ENCODE measurements at places on chromosomes 12 and 14.
A peak's percentile ranks its signal among the peaks of the same experiment; 100 is the strongest.

- DNase-seq: no peak
These were observed 4.1 kb downstream of the SLC2A13 start for GRCh38 chr12:40101747-40102146.

- DNase-seq: no peak
These were observed 66.6 kb downstream of the SINHCAF start for GRCh38 chr12:31259136-31259886.

GRCh38 chr12:109535863-109536250, 37.4 kb downstream of the MMAB start:
- no peak for DNase-seq

- no peak for DNase-seq
These were observed 153.5 kb upstream of the USP15 start for GRCh38 chr12:62106547-62107185.

- DNase-seq: peak; percentile 42
These were observed 42.3 kb upstream of the BATF start for GRCh38 chr14:75479770-75480600.

DNA sequence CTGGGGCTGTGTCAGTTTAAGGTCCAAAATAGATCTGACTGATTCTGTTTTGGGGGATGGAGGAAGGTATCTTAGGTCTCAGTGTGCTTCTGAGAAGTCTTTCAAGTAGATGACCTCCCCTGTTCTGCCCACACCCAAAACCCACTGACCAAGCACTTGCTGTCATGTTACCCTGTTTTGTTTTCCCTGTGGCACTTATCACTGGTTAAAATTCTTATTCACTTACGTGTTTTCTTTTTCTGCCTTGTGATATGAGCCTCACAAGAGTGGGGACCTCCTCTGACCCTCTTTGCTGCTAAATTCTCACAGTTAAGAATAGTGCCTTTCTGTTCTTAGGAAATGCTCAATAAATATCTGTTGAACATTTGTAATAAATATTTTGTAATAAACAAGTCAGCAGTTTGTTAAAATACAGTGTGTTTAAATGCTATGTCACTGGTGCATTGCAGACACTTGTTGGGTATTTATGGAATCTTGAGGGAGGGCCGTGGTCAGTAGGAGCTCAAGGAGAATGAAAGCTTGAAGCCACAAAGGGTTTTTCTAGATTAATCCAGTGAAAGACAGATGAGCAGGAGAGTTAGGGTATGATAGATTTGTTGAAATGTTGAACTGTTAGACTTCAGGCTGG, 20.9 kb downstream of the PLEKHA5 start:
- no peak for DNase-seq

DNA sequence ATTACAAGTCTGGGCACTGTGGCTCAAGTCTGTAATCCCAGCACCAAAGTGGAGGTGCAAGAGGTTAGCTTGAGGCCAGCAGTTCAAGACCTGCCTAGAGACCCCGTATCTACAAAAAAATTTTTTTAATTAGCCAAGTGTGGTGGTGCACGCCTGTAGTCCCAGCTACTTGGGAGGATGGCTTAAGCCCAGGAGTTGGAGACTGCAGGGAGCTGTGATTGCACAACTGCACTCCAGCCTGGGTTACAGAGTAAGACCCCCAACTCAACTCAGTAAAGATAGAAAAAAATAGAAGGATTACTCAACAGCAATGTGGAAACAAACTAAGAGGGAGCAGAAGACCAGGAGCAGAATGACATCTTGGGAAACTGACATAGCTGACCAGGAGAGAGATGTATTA, 13.3 kb downstream of the SBNO1 start:
- no peak for DNase-seq
